HCT116 (cell line): ENCODE measurements at places on chromosomes 11 and 22. TPM values are rescaled to one million over a fixed set of nuclear protein-coding genes. Genes with fewer than 3 reads are reported as not detected.

GRCh38 chr11:99418927-99419720 lies 398.4 kb downstream of the CNTN5 start:
- H3K27ac ChIP-seq = no peak overlapping the region
- no peaks in the 10 kb centered on the region for H3K27me3 ChIP-seq
- DNase-seq = no peak
- no peaks in the 10 kb centered on the region for H3K36me3 ChIP-seq
- no peak overlapping the region for H3K4me3 ChIP-seq
- no peaks in the 10 kb centered on the region for H3K4me1 ChIP-seq

- no peaks in the 10 kb centered on the region for H3K36me3 ChIP-seq
- H3K4me1 ChIP-seq = peaks cover 24% of the 10 kb centered on the region
- no peak overlapping the region for H3K4me3 ChIP-seq
- H3K27ac ChIP-seq = no peak overlapping the region
Measured at GRCh38 chr22:45499746-45500145, 2.9 kb upstream of the FBLN1 start.

- H3K4me3 ChIP-seq = no peak overlapping the region
- no peak for DNase-seq
- no peaks in the 10 kb centered on the region for H3K4me1 ChIP-seq
Measured at GRCh38 chr11:19020831-19021230, 39.7 kb downstream of the MRGPRX2 start.

HTR3A gene
- total RNA-seq = 0.12 TPM

DNA sequence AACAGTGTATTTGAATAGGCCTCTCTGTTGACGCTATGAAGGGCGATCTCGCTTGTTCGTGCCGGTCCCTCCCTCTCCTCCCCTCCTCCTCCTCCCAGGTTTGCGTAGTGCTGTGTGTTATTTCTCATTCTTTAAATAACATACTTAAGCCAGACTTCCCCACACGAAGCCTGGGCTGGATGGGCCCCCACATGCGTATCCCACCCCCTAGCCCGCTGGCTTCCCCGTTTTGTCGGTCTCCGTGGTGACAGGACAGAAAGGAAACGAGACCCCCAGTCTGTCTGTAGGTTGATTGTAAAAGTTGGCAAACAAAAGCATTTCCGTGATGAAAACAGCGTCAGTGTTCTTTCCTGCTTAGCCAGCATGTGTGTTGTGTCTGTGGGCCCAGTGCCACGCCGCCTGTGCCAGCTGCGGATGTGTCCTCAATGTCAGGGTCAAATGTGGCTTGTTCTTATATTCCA lies 27.3 kb downstream of the FAM118A start:
- H3K4me3 ChIP-seq = no peak overlapping the region
- DNase-seq = no peak
- peaks cover 36% of the 10 kb centered on the region; the same call in 1 of the 2 replicates for H3K36me3 ChIP-seq
- H3K27me3 ChIP-seq = no peaks in the 10 kb centered on the region

ZFPL1 gene
- total RNA-seq = 35.3 TPM

- H3K4me1 ChIP-seq = no peaks in the 10 kb centered on the region
- peaks cover 5% of the 10 kb centered on the region for H3K36me3 ChIP-seq
- H3K4me3 ChIP-seq = no peak overlapping the region
- H3K27ac ChIP-seq = no peak overlapping the region
- peak; percentile 12 for DNase-seq
- H3K27me3 ChIP-seq = no peaks in the 10 kb centered on the region
Measured at GRCh38 chr11:73866586-73866996, 10.1 kb downstream of the COA4 start.

GRCh38 chr11:41307296-41308080 lies 152.0 kb downstream of the LRRC4C start:
- H3K4me3 ChIP-seq = no peak overlapping the region
- H3K27me3 ChIP-seq = no peaks in the 10 kb centered on the region
- H3K36me3 ChIP-seq = no peaks in the 10 kb centered on the region
- H3K4me1 ChIP-seq = no peaks in the 10 kb centered on the region
- DNase-seq = no peak

OR5AR1 gene
- not detected for total RNA-seq

GRCh38 chr22:25546751-25547150 lies 17.7 kb upstream of the GRK3 start:
- peak; percentile 50 for DNase-seq
- peaks cover 34% of the 10 kb centered on the region for H3K4me1 ChIP-seq
- peak overlapping the region; percentile 44; the same call in 1 of the 2 replicates for H3K27ac ChIP-seq
- H3K27me3 ChIP-seq = no peaks in the 10 kb centered on the region
- H3K36me3 ChIP-seq = no peaks in the 10 kb centered on the region
- no peak overlapping the region for H3K4me3 ChIP-seq

DNA sequence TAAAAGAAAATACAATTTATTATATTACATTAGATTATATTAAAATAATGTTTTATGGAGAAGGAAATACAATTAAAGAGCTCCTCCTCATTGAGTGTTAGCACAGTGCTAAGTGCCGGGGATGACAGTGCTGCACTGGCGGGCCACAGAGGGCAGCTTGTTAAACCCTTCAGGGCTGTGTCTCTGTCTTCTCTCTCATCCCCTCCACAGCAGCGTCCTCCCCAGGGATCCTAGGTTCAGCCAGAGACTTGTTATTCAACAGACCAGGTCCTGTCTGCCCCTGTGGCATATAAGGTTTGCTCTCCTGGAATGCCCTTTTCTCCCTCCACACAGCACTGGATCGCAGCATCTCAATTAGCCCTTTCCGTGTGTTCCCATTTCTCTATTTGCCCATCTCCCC lies 14.2 kb downstream of the THYN1 start:
- no peaks in the 10 kb centered on the region for H3K27me3 ChIP-seq
- H3K4me3 ChIP-seq = no peak overlapping the region
- peaks cover 8% of the 10 kb centered on the region; the same call in 1 of the 2 replicates for H3K36me3 ChIP-seq
- no peak overlapping the region for H3K27ac ChIP-seq
- no peaks in the 10 kb centered on the region for H3K4me1 ChIP-seq

- H3K27me3 ChIP-seq = no peaks in the 10 kb centered on the region
- no peaks in the 10 kb centered on the region for H3K36me3 ChIP-seq
- H3K27ac ChIP-seq = no peak overlapping the region
- H3K4me3 ChIP-seq = no peak overlapping the region
- no peaks in the 10 kb centered on the region for H3K4me1 ChIP-seq
Measured at GRCh38 chr11:93474123-93474522, 69.1 kb downstream of the SMCO4 start.

- peaks cover 4% of the 10 kb centered on the region; the same call in 1 of the 2 replicates for H3K36me3 ChIP-seq
- no peak overlapping the region for H3K4me3 ChIP-seq
- no peak overlapping the region for H3K27ac ChIP-seq
- H3K4me1 ChIP-seq = peaks cover 18% of the 10 kb centered on the region
- no peak for DNase-seq
Measured at GRCh38 chr11:57306940-57307565, 17.7 kb downstream of the TNKS1BP1 start.

DNA sequence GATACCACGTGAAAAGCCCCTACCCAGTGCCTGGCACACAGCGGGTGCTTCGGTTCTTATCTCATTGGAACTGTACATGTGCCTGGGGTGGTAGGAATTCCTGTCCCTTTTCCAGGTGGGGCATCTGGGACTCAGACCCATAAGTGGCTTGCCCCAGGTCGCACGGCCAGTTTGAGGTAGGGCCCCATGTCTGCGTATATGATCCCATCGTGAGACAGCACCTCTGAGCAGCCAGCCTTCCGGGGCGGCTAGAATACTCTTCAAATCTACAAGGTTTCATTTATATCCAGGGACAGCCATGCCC lies 33.5 kb upstream of the SMIM38 start:
- H3K4me3 ChIP-seq = no peak overlapping the region
- H3K27ac ChIP-seq = peak overlapping the region; percentile 98
- H3K27me3 ChIP-seq = no peaks in the 10 kb centered on the region
- no peak for DNase-seq
- no peaks in the 10 kb centered on the region for H3K36me3 ChIP-seq

- H3K36me3 ChIP-seq = no peaks in the 10 kb centered on the region
- H3K27me3 ChIP-seq = no peaks in the 10 kb centered on the region
- peaks cover 14% of the 10 kb centered on the region for H3K4me1 ChIP-seq
- no peak for DNase-seq
- no peak overlapping the region for H3K27ac ChIP-seq
Measured at GRCh38 chr11:62120431-62120830, 3.4 kb upstream of the INCENP start.

DNA sequence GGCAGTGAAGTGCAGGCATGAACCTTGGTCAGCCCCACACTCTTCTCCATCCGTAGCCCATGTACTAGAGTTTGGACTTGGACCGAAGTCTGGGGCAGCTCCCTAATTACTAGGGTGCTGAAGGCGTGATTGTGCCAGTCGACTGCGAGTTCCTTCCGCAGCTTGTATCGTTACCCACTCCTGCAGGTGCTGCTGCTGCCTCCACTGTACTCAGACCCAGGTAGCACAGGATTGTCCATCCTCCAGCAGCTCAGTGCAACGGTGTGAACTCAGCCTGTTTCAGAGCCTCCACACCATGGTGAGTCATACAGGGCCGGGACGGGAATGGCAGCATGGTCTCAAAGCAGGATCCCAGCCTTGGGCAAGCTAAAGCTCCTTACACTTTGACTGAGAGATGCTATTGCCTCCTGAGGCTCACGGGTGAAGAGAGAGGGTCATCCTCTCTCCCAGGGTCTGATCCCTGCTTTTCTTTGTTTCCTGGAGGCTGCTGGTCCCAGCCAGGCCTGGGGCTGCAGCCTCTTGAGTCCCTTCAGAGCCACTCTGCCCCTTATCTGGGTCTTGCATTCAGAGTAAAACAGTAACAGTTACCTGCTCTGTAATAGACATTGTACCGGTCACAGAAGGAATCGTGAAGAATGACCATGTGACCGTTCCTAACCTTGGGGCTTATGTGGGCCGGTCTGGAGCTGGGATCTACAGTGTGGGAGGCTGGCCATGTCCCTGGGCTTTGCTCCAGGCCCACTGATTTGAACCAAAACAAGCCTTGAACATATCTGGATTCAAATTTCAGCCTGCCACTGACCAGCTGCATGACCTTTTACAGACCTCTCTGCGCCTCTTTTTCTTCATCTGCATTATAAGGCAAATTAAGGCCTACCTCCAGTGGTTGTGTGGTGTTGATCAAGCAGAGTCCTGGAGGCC lies 1.7 kb downstream of the TKFC start:
- H3K27me3 ChIP-seq = no peaks in the 10 kb centered on the region
- peak overlapping the region; percentile 85 for H3K4me3 ChIP-seq
- peaks cover 46% of the 10 kb centered on the region for H3K4me1 ChIP-seq
- H3K36me3 ChIP-seq = peaks cover 3% of the 10 kb centered on the region; the same call in 1 of the 2 replicates
- H3K27ac ChIP-seq = peak overlapping the region; percentile 92

DNA sequence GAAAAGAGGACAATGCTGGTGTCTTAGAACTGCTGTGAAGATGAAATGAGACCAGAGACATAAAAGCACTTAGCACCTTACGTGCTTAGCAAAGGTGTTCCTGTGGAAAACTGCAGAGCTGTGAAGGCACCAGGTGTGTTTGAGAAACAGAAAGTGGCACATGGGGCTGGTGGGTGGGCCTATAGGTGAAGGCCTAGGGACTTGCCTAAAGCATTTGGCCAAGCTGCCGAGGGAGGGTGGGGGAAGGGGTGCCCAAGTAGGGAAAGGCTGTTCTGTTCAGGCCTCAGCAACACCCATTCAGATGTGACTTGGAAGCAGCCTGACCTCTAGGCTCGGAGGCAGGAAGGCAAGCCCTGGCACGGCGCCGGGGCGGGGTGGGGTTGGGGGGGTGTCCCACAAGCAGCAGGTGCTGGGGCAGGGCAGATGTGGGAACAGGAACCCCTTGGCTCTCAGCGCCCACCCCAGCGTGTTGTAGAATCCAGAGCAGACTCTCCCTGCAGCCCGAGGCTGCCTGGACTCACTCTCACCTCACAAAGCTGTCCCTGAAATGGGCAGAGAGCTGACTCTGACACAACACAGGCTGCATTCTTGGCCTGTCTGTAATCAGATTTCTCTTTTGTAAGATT lies 366.7 kb upstream of the NARS2 start:
- H3K4me1 ChIP-seq = no peaks in the 10 kb centered on the region
- DNase-seq = no peak
- H3K27ac ChIP-seq = no peak overlapping the region
- peaks cover 36% of the 10 kb centered on the region for H3K27me3 ChIP-seq

CHST1 gene
- 0.69 TPM for total RNA-seq

DNA sequence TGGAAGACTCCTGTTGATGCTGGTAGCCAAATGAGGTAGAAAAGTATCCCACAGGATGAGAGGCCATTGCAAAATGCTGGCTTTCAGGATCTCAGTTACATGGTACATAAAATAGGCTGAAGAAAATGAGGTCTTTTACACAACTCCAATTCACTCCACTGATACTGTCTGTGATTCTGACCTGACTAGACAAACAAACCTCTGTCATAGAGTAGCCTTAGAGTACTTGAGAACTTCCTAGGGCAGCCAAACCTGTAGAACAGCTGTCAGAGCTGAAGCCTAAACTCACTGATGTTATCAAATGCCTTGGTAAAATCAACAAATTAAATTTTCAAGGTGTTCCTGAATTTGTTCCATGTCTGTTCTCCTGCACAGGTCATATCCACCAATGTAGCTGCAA lies 26.2 kb upstream of the POGLUT3 start:
- no peak overlapping the region for H3K4me3 ChIP-seq
- H3K27me3 ChIP-seq = no peaks in the 10 kb centered on the region
- no peak for DNase-seq
- no peak overlapping the region for H3K27ac ChIP-seq
- no peaks in the 10 kb centered on the region for H3K36me3 ChIP-seq

DNA sequence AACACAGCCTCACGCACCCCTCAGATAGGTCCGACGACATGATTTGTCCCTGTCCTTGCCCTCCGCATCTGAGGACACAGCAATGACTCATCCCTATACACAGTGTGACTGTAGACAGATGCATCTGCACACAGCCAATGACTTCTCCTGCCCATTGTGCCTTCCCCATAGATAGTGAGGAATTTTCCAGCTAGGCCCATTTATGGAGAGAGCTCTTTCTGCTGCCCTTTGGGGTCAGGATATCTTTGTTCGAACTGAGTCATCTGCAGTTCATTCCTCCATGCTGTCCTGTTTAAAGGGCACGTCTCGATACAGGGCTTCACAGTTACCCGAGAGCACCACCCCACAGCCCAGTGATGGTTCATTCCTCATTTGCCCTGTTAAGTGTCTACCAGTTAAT lies 96.7 kb downstream of the LARGE1 start:
- H3K27ac ChIP-seq = no peak overlapping the region
- no peak for DNase-seq
- no peaks in the 10 kb centered on the region for H3K36me3 ChIP-seq

GRCh38 chr11:108698844-108699642 lies 34.2 kb downstream of the DDX10 start:
- no peaks in the 10 kb centered on the region for H3K27me3 ChIP-seq
- no peak overlapping the region for H3K4me3 ChIP-seq
- no peak for DNase-seq
- H3K27ac ChIP-seq = no peak overlapping the region
- peaks cover 2% of the 10 kb centered on the region; the same call in 1 of the 2 replicates for H3K4me1 ChIP-seq

TSSK2 gene
- total RNA-seq = not detected

GRCh38 chr11:111814557-111815320 lies 48.5 kb upstream of the PPP2R1B start:
- no peaks in the 10 kb centered on the region for H3K4me1 ChIP-seq
- H3K27me3 ChIP-seq = no peaks in the 10 kb centered on the region
- H3K4me3 ChIP-seq = no peak overlapping the region
- no peaks in the 10 kb centered on the region for H3K36me3 ChIP-seq
- no peak for DNase-seq
